ENCODE measurements at places on chromosomes 4 and X.
A peak's percentile ranks its signal among the peaks of the same experiment; 100 is the strongest.

DNA sequence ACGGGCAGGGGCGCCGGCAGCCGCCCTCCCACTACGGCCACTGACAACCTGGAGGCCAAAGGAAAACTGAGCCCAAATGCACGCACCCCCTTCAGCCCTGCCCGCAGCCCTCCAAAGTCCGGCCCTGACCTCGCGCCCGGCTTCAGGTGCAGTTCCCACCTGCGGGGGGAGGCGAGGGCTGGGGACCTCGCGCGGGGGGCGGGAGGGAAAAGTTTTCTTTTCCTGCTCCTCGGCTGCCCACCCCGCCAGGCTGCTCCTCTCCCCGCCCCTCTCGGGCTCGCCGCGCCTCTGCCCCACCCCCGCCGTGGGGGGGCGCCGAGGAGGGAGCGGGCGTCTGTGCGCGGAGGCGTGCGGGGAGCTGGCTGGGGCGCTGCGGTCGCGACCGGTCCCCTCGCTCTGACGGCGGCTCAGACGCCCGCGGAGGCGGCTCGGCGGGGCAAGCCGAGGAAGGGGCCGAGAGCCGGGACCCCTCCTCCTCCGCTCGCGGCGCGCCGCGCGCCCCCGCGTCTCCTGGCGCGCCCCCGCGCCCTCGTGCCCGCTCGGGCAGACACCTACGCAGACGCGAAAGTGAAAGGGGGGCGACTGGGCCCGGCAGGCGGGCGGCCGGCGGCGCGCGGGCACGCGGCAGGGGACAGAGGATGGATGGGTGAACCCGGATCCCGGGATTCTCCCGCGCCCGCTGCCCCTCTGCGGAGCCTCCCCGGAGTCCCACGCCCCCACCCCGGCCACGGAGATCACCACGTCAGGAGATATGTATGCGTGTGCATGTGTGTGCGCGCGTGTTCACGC lies 3.1 kb upstream of the NR3C2 start:
- peak; percentile 64 for DNase-seq

DNA sequence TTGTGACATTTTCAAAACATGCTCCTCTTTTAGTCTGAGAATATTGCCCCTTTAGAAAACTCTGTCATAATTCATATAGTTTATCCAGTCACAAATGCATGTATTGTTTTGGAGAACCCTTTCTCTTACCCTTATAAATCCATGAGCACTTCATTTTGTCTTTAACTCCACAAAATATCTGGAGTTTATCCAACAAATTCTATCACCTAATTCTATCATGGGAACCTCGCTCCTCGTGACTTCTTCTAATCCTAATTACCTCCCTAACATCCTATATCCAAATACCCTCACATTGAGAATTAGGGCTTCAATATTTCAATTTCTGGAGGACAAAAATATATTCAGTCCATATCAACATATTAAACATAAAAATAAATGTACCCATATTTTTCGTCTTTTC lies 1565.9 kb downstream of the ARAP2 start:
- DNase-seq, result no peak

- DNase-seq, result no peak
These were observed 57.3 kb upstream of the BCOR start for GRCh38 chrX:40154853-40155588.

- DNase-seq, result no peak
These were observed 590 bp upstream of the NAF1 start for GRCh38 chr4:163167333-163167626.

DNA sequence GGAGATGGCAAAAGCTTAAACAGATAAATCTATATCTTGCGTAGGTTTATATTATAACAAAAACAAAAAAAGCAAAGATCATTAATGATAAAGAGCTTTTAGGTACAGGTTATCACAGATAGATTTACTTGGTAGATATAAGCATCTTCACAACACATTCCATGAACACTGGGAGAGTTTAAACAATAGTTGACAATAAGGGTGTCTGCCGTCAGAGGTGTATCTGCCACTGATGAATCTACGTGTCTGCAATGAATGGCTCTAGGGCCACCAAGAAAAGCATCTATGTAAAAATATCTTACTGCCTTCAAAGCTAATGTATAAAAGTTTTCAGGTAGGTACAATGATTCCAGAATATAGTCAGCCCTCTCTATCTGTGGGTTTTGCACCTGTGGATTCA lies 43.7 kb downstream of the RASGEF1B start:
- no peak for DNase-seq

GRCh38 chr4:83139514-83140156 lies 25.1 kb upstream of the PLAC8 start:
- DNase-seq, result no peak

DNA sequence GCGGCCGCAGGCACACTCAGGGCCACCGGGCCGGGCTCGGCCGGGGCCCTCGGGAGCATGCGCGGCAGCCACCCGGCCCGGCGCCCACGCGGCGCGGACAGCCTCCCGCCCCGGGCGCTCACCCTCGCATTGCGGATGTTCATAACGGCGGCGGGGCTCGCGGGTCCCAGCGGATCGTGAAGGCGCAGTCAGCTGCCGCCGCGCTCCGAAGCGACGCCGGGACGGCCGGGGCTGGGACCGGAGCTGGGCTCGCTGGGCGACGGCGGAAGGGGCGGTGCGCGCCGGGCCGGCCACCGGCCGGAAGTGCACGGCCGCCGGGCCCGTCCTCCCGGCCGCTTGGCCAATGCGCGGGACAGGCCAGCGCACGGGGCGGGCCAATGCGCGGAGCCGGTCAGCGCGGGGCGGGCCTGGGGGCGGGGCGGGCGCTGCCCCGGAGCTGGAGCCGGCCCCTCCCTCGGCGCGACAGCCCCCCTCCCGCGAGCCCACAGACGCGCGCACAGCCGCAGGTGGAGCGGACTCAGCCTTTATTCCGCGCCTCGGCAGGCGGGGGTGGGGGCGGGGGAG lies at the start of gene NAA10:
TSS of gene NAA10 (minus strand) at position 276 of the 564 bp plus-strand sequence. CDS start at position 143, 133 bp downstream.
- peak; percentile 54 for DNase-seq

DNA sequence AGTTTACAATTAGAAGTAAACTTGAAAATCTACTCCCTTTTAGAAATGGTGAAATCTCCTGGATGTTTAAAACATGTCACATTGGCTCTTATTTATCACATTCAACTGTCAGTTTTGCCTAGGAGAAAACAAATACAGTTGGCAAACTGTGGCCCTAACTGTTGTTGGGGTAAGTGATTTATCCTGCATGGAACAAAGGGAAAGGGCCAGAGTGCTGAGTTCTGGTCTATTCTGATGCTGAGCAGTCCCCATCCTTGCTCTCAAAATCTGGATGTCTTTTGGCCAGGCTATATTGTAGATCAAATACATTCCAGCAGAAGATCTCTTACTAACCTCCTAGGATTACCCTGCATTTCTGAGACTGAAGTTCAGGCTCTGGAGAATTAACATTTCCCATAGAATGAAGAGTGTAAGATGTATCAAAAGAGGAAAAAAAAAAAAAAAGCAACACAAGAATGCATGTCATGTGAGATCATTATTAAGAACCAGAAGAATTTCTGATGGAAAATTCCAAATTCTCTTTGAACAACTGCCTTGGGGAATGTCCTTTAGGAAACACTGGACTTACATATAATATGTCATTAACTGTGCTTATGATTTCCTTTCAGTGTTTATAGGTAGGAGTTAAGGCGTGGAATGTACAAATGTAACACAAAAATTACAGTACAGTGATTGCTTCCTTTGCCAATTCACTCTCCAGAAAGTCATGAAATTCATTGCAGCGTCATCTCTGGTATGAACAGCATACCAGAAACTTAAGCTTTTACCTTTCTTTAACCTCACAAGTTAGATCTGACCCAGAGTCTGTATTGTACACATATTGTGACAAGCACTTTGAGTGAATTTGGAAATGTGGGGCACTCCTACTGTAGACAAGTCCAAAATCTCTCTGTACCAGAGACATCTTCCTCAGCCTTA lies 1012.5 kb upstream of the LCORL start:
- DNase-seq, result no peak

GRCh38 chr4:158785718-158786117 lies 16.9 kb downstream of the FNIP2 start:
- DNase-seq, result no peak

GRCh38 chrX:139776599-139776998 lies 68.6 kb upstream of the MCF2 start:
- no peak for DNase-seq

DNA sequence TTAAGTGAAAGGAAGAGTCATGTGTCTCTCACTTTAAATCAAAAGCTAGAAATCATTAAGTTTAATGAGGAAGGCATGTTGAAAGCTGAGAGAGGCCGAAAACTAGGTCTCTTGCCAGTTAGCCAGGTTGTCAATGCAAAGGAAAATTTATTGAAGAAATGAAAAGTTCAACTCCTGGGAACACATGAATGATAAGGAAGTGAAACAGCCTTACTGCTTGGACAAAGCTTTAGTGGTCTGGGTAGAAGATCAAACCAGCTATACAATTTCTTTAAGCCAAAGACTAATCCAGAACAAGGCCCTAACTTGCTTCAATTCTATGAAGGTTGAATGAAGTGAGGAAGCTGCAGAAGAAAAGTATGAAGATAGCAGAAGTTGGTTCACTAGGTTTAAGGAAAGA lies 24.9 kb downstream of the RHOH start:
- DNase-seq, result no peak

- no peak for DNase-seq
These were observed 207.4 kb downstream of the TMA16 start for GRCh38 chr4:163701916-163702315.

GRCh38 chr4:78544678-78545077 lies 6.9 kb upstream of the ANXA3 start:
- no peak for DNase-seq

DNA sequence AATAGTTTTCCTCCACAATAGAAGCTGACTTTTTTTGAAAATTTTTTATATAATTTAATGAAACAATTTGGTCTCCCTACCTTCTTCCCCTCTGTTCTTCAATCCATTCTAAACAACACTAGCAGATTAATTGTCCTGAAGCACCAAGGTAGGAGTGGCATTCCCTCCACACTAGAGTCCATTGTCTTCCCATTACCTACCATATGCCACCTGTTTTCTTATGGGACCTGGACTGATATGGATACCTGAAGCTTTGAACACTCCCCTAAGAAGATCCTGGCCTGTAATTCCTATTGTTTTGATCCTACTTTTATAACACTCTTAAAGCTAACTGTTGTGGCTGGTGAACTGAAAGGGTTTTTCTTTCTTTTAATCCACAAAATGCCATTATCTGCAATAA lies 92.0 kb downstream of the APBB2 start:
- no peak for DNase-seq

DNA sequence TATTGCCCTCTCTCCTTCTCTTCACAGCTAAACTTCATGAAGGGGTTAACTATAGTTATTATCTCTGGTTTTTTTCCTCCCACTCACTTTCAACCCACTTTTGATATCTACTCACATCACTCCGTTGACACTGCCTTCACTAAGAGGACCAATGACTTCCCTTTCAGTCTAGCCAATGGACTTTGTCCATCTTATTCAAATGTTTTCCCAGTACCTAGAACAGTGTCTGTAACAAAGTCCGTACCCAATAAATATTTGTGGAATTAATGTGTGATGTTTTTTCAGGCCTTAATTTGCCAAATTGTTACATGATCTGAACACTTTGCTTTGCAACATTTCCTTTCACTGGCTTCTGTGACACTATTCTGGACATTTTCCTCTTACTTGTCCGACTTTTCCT lies 106.0 kb upstream of the AR start:
- DNase-seq, result no peak

GRCh38 chrX:8987672-8988250 lies 46.2 kb downstream of the FAM9B start:
- no peak for DNase-seq

DNA sequence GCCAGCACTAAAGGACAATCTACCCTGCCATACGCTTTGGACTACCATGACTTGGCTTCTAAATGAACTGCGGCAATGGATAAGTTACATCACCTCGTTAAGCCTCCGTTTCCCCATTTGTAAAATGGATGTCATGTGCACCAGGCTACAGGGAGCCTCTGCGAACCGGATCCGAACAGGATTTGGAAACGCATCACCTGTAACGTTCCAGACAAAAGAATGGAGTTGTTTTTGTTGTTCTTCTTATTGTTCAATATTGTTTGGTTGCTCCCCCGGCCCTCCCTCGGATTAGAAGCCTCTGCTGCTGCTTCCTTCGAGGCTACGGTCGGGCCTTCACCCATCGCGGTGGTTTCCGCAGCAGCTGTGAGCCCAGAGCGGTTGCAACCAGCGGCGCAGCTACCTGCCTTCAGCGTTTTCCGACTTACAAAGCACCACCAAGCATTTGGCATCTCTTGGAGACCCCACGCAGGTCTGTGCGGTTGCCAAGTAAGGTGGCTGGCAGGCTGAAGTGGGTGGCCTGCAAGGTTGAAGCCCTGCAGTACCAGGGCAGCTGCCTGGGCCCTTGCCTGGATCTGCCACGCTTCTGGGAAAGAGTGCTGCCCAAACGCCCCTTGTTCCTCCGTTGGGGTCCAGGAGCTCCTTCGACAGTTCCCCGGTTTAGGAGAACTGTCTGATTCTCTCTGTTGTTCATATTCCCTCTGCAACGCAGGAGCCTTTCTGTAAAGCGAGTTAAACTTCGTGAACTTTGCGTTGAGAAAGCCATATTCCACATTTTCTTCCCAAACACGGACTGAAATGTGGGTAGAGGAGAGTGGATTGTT lies 7.1 kb downstream of the NKX3-2 start:
- DNase-seq, result no peak

GRCh38 chr4:122689972-122690371 lies 42.5 kb upstream of the BBS12 start:
- DNase-seq, result no peak

GRCh38 chr4:48779095-48779997 lies 733 bp downstream of the FRYL start:
- peak; percentile 58 for DNase-seq

GRCh38 chr4:110902500-110902899 lies 279.6 kb upstream of the PITX2 start:
- DNase-seq, result no peak

DNA sequence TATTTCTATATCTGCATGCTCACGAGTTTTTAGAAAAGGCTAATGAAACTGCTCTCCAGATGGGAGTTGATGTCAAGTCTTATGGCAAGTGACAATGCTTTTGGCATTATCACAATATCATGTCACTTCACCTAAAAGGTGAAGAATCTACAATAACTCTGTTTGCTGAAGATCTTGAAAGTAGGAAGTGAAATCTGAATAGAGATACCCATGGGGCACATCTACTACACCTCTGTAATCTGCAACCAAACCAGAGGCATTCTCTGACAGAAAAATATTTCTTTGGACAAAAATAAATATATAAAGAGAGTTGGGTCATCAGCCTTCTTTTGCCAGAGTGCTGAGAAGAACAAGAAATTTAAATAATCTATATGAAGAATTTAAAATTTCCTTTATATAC lies 3.9 kb upstream of the VAMP7 start:
- no peak for DNase-seq

GRCh38 chr4:148315049-148315448 lies 127.2 kb downstream of the NR3C2 start:
- DNase-seq, result no peak

GRCh38 chr4:172986114-172986513 lies 182.5 kb upstream of the GALNT7 start:
- no peak for DNase-seq

GRCh38 chrX:10923466-10923865 lies 187.7 kb upstream of the HCCS start:
- no peak for DNase-seq

DNA sequence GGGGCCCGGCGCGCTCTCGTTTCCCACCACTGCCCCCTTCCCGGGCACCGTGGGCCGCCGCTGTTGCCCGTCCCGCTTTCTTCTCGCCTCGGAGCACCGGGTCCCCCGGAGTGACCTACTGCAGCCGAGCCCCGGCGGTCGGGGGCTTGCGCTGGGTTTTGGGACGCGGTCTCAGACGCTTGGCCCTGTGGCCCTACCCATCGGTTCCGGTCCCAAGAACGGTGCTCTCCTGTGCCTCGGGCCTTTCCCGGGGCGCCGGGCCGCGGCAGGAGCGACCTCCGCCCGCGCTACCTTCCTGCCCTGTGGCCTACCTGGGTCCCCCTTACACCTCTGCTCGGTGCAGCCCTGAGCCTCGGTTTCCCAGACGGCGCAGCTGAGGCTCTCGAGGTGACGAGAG lies 21.6 kb upstream of the HMX1 start:
- no peak for DNase-seq

Measured in activated T-helper 9 cell treated with anti-CD3 and anti-CD28 coated beads, Interleukin-2, amount 50 U/mL, for 16 hours (primary cell).